Motor neuron (in vitro differentiated cells): ENCODE measurements at places on chromosomes 11 and 22. TPM values are rescaled to one million over a fixed set of nuclear protein-coding genes. Genes with fewer than 3 reads are reported as not detected.

Gene FGF19
- 0.41 and 0.52 TPM in 2 replicates for total RNA-seq

Gene CAVIN3
- 0.90 and 1.2 TPM in 2 replicates for total RNA-seq

Gene DBX1
- 0.13 and 0.16 TPM in 2 replicates for total RNA-seq

Gene PPP1CA
- 75.2 and 77.6 TPM in 2 replicates for total RNA-seq

Gene KDM4D
- total RNA-seq = 0.81 and 0.97 TPM in 2 replicates

Gene FLRT1
- total RNA-seq = 1.3 and 1.5 TPM in 2 replicates

Gene POU2AF3
- total RNA-seq = 5.9 and 6.5 TPM in 2 replicates

Gene POLR2F
- total RNA-seq = 138 and 147 TPM in 2 replicates

Gene FAM180B
- 0.41 and 0.46 TPM in 2 replicates for total RNA-seq

Gene E2F8
- 0.11 and 0.13 TPM in 2 replicates for total RNA-seq

Gene IFITM10
- total RNA-seq = 0.31 and 3.3 TPM in 2 replicates

DNA sequence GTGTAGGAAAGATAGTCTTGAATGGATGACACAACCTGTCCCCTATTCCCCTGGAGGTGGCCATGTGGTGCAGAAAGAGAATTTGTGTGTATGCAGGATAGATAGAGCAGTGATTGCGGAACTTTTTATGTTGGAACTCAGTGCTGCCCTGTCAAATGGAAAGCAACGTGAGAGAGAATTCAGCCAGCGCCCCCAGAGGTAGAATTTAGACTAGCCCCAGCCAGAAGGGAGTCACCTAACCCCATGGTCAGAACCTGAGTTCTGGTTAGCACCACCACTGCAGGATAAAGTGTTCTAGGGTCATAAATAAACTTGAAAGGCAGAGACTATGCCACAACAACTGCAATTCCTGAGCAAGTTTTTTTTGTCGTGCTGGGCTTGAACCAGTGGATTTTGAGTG is 152.9 kb upstream of the GRIA4 start:
- no peak for ATAC-seq

- ATAC-seq = no peak
Observed at GRCh38 chr11:27124514-27125264, 84.1 kb downstream of the BBOX1 start.

DNA sequence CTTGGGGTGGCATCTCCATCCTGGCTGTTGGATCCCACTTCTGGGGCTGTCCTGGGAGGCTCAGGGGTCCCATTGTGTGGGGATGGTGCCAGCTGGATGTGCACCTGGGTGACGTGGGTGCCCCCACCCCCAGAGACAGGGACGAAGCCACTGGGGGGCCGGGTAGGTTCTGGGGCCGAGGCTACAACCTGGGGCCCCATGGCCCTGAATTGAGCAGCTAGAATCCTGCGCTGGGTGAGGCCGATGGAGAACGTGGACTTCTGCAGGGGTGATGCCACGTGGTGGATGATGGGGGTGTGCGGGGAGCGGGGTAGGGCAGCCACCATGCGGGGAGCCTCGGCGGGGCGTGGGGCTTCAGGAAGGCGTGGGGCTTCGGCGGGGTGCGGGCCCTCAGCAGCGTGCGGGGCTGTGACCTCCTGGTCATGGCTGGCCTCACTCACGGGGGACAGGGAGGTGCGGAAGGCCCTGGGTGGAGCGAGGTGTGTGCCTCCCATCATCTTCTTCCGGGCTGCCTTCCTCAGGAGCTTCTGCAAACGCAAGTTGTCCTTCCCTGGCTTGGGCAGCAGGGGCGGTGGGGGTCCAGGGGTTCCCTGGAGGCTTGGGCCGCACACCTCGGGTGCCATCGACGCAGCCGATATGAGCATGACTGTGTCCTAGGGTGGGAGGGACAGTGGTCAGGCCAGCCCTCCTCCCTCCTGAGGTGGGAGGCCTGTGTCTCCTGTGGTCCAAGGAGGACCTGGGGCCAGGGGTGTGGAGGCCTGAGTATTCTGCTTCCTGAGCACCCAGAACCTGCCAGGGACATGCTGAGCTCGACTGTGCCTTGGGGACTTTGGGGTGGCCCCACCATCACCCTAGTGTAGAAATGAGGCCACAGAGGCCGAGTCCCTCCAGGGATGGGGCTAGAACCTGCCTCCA is 1.5 kb downstream of the PRR33 start:
- ATAC-seq = no peak

DNA sequence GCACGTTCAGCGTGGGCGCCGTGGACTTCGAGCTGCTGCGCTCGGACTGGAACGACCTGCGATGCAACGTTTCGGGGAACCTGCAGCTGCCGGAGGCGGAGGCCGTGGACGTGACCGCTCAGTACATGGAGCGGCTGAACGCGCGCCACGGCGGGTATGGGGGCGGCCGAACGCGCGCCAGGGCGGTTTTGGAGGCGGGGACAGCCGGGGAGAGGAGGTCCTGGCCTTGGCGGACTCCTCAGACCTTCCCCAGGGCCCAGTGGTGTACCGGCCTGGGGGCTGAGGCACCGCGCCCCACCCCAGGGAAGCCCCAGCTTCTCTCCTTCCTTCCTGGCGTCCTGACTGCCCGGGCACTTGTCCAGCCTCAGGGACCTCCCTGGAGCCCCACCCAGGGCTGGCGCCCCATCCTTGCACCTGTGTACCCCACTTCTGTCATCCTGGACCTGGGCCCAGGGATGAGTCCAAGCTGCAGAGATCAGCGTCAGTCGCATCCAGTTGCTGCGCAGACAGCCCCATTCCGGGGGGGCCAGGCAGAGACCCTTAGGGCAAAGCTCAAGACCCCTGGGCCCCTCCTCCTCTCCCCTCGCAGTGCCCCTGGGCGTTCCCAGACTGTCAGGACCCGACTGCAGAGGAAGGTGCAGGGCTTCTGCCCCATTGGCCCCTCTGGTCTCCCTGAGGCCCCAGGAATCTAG is 8.0 kb downstream of the B4GALNT4 start:
- ATAC-seq = no peak

- ATAC-seq = peak; percentile 57
Observed at GRCh38 chr11:109838026-109838425, 255.2 kb upstream of the ZC3H12C start.

GRCh38 chr11:3824714-3825472 is 15.9 kb downstream of the RHOG start:
- ATAC-seq = peak; percentile 37

DNA sequence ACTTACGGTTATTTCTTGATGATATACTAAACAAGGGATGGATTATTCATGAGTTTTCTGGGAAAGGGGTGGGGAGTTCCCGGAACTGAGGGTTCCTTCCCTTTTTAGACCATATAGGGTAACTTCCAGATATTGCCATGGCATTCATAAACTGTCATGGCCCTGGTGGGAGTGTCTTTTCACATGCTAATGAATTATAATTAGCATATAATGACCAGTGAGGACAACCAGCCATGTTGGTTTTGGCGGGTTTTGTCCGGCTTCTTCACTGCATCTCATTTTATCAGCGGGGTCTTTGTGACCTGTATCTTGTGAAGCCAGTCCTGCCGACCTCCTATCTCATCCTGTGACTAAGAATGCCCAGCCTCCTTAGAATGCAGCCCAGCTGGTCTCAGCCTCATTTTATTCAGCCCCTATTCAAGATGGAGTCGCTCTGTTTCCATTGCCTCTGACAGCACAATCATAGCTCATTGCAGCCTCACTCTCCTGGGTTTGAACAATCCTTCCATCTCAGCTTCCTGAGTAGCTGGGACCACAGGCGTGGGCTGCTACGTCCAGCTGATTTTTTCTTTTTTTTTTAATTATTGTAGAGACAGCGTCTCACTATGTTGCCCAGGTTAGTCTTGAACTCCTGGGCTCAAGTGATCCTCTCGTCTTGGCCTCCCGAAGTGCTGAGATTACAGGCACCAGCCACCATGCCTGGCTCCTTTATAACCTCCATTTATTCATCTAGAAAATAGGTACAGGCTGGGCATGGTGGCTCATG is 52.6 kb upstream of the EMID1 start:
- peak; percentile 47 for ATAC-seq

GRCh38 chr11:34600339-34601084 is 20.4 kb upstream of the EHF start:
- peak; percentile 40 for ATAC-seq

- no peak for ATAC-seq
Observed at GRCh38 chr22:36386900-36387708, 663 bp downstream of the MYH9 start.
